ENCODE measurements at places on chromosomes 12 and 14.
A peak's percentile ranks its signal among the peaks of the same experiment; 100 is the strongest.

DNA sequence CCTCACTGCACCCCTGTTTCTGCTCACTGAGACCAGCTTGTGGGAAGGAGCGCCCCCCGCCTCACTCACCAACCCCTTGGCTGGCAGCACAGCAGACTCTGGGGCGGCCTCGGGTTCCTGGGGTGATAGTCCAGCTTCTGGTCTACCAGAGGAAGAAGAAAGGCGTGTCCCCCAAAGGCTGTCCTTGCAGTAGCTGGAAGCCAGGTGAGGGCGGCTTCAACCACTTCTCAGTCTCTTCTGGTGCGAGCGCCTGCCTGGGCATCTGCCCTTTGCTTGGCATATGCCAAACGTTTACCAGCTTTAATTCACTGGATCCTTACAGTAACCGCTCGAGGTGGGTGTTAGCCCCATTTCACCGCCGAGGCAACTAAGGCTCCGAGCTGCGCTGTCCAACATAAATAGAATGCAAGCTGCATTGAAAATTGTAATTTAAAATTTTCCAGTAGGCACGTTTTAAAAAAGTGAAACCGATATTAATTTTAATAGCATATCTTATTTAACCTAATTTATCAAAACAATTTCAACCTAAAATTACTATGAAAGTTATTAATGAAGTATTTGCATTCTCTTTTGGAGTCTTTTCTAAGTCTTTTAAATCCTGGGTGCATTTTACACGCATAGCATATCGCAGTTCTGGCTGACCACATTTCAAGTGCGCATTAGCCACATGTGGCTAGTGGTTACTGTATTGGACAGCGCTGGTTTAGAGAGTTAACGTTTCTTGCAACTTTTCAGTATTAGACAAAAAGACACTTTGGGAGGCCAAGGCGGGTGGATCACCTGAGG lies 872 bp downstream of the FAM177A1 start:
- DNase-seq, result no peak

- DNase-seq, result no peak
Observed at GRCh38 chr14:29529418-29529817, 398.2 kb downstream of the PRKD1 start.

GRCh38 chr14:60845523-60845922 lies 111.0 kb downstream of the MNAT1 start:
- no peak for DNase-seq

- DNase-seq, result peak; percentile 26
Observed at GRCh38 chr14:100428727-100429126, 105.6 kb downstream of the SLC25A47 start.

DNA sequence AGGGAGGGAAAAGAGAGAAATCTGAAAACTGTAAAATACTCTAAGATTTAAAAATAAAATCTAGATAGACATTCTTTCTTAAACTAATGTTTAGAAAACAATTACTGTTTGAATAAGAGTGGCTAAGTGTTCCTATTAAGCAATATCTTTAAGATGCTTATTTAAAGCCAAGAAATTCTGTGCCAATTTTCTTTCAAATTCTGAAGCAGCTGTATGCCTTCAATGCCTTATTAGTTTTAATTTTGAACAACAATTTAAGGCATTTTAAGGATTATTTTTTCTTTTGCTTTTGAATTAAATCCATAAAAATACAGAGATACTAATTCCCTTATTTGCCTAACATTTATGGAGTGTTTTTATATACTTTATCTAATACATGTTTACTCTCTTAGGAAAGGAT lies 50.3 kb upstream of the KITLG start:
- no peak for DNase-seq

DNA sequence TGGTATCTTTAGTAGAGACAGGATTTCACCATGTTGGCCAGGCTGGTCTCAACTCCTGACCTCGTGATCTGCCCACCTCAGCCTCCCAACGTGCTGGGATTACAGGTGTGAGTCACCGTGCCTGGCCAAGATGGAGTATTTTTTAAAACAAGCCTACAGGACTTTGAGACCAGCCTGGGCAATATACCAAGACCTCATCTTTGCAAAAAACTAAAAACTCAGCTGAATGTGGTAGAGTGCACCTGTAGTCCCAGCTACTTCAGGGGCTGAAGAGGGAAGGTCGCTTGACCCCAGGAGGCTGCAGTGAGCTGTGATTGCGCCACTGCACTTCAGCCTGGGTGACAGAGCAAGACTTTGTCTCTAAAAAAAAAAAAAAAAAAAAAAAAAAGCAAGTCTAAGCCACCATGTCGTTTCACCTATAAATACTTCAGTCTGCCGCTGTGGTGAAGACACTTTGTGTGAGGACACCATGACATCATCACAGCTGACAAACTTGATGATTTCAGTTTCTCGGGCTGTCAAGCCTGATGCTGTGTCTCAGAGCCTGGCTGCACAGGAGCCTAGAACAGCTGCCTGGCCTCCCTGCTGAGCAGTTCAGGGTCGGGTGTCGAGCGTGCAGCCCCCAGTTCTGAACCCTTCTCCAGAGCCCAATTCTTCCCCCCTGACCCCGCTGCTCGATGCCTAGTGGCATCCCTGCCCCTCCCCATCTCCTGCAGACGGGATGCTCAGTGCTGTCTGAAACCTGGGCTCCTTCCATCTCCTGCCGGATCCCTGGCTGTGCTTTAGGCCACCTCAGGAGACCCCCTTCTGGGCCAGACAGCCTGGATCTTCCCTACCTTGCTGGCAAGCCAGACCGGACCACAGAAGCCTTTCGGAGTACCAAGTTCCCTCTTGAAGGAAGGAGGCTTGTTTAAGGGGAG lies 119.2 kb upstream of the EVL start:
- DNase-seq, result no peak

DNA sequence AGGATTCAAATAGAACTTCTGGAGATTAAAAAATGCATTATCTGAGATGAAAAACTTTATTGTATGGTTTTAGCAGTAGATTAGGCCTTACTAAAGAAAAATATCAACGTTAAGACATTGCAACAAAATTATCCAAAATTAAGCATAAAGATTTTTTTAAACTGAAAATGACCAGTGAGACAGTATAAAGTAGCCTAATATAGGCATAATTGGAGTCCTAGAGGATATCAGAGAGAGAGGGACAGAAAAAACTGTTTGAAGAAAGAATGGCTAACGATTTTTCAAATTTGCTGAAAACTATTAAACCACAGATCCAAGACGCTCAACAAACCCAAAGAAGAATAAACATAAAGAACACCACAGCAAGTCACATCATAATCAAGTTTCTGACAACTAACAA lies 149.5 kb upstream of the LMNTD1 start:
- DNase-seq, result no peak

GRCh38 chr14:29926701-29927375 lies 809 bp downstream of the PRKD1 start:
- no peak for DNase-seq

DNA sequence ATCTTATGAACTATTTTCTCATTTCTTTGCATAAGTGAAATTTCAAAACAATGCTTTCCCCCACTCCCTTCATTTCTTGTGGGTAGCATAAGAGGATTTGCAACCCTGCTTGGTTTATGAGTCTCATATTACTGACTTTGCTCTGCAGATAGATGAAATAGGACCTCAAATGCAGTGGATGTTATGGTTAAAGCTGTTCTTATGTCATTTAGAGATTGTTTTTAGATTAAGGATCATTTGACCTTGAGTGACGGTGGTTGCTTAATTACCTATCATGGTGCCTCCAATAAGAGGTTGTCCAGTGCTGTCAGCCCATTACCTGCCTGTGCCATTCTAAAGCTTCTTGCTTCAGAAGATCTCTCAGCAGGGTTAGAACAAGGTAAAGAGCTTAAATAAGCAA lies 351.4 kb upstream of the ATP2B1 start:
- no peak for DNase-seq

DNA sequence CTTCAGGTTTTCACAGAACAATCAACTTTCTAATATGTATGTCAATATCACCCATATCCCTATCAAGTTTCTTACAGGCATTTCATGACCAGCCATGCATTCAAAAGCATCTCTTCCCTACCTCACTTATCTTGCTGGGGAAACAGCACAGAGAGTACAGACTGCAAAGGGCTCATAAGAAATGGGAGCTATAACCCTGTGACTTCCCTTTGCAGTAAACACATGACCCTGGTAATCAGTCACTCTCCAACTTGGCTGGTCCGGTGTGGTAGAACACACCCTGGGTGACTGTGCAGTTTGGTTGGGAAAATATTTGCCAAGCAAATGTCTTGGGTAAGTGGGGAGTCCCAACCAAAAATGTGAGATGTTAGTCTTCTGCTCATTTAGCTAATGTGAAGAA lies 49.4 kb upstream of the TMCC3 start:
- DNase-seq, result no peak

- DNase-seq, result no peak
Observed at GRCh38 chr12:25152055-25152454, 42.9 kb downstream of the DNAI7 start.

DNA sequence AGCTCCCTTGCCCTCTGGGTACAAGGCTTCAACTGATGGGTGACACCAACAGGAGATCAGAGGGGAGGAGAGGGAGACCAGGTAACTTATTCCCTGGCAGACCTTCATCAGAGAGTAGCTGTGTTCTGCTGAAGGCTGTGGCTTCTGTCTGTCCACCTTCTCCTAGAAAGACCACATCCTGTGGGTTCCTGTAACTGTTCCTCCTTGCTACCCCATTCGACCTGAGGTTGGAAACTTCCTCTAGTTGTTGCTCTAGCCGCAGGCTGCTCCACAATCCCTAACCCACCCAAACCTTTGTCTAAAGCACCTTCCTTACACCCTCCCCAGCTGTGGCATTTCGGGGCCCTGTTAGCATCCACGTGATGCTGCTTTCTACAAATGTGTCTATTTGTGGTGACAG lies 454.2 kb downstream of the DPF3 start:
- DNase-seq, result no peak

- DNase-seq, result no peak
Observed at GRCh38 chr14:20388159-20388558, 25.1 kb downstream of the TEP1 start.

- DNase-seq, result no peak
Observed at GRCh38 chr14:91229005-91229382, 15.5 kb downstream of the GPR68 start.

DNA sequence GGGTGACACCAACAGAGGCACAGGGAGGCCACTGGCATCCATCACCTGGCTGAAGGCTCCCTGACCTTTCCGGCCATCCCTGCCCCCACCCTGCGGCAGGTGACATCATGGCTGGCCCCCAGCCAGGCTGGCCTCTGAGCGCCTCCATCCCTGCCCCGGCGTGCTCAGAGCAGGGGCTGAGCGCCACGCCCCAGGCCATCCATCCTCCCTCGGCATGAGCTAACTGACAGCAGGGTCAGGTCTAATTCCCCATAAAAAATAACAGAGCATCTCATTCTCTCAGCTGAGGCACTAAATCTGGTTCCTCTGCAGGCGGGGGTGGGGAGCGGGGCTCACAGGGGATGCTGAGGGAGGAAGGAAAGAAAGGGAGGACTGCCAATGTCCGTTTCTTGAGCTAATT lies 50.7 kb downstream of the PRIMA1 start:
- no peak for DNase-seq

DNA sequence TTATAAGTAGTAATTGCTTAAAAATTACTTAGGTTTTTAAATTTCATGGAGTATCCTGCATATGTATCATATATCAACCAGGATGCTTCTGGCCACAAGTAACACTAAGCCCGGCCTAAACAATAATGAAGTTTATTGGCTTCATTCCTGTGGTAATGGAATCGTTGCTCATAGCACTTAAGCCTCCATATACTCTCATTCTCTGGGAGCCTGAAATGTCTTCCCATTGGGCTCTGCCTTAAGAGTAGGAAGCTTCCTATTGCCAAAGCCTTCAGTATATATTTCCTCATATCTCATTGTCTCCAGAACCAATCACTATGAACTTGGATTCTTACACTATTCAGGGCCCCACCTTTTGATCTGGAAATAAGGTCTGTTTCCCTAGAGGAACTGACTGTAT lies 83.8 kb upstream of the DNM1L start:
- no peak for DNase-seq

DNA sequence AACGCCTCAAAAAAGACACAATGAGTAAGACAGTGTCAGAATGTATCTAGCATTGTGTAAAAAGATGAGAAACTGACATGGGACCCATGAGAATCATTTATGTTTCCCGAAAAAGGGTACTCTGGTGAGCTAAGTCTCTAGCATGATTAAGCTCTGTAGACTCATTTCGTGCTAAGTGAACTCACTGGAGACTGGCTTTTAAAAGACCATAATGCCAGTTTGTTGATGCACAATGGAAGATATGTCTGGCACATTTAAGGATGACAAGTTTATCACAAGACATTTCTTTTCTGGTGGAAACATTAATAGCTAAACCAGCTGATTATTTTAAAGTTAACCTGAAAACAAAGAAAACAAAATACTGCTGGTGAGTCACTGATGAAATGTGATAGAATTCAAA lies 233.5 kb downstream of the SLC2A13 start:
- no peak for DNase-seq

DNA sequence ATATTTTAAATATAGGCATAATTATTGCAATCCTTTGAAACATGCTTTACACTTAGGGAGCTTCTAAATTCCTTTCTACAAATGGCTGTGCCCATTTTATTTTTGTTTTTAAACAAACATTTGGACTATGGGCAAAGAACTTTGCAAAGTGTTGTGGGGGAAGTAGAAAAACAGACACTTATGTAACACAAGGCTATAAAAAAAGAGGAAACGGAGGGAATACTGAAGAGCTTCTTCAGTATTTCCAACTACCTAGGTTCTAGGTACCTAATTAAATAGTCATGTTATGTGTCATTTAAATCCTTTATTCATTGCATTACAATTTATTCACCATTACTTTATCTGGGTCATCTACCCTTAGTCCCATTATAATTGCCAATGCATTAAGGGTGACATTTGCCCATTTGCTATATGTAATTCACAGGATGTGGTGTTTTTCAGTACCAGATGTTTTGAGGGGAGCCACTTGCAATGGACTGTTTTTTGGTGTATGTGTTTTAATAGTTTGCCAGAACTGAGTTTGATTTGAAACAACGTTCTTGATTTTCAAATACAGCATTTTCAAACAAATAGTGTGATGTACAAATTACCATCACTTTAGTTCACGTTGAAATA lies 1.5 kb upstream of the MSRB3 start:
- DNase-seq, result no peak

GRCh38 chr14:53285064-53285463 lies 131.9 kb upstream of the DDHD1 start:
- no peak for DNase-seq

GRCh38 chr12:52929538-52929937 lies 19.4 kb upstream of the KRT18 start:
- DNase-seq, result no peak

GRCh38 chr14:76810953-76811400 lies 1.7 kb downstream of the ANGEL1 start:
- DNase-seq, result peak; percentile 20

GRCh38 chr14:69685716-69686115 lies 74.3 kb downstream of the SUSD6 start:
- DNase-seq, result no peak

GRCh38 chr12:105316931-105317852 lies 13.3 kb upstream of the C12orf75 start:
- no peak for DNase-seq

- no peak for DNase-seq
Observed at GRCh38 chr12:32201096-32201495, 94.4 kb downstream of the BICD1 start.

- no peak for DNase-seq
Observed at GRCh38 chr14:66140213-66140918, 345.8 kb upstream of the CCDC196 start.

Measured in activated CD4-positive, alpha-beta T cell treated with anti-CD3 and anti-CD28 coated beads, Interleukin-2, amount 50 U/mL, for 48 hours (primary cell).